ENCODE measurements at places on chromosomes 2 and 18. TPM values are rescaled to one million over a fixed set of nuclear protein-coding genes. Genes with fewer than 3 reads are reported as not detected.

Gene DLGAP1
- total RNA-seq: 0.32 TPM

GRCh38 chr2:46298272-46298521 is 990 bp downstream of the EPAS1 start:
- H3K4me1 ChIP-seq: peaks cover 26% of the 10 kb centered on the region
- DNase-seq: no peak
- no peaks in the 10 kb centered on the region for H3K36me3 ChIP-seq

Gene ABHD1
- total RNA-seq: 1.5 TPM

Gene CD8A
- total RNA-seq: 2.0 TPM

- H3K4me3 ChIP-seq: peak overlapping the region; percentile 96
- H3K27me3 ChIP-seq: no peaks in the 10 kb centered on the region
- H3K4me1 ChIP-seq: peaks cover 29% of the 10 kb centered on the region
- no peaks in the 10 kb centered on the region for H3K36me3 ChIP-seq
Measured at GRCh38 chr2:230412846-230413245, 3.2 kb upstream of the SP100 start.

DNA sequence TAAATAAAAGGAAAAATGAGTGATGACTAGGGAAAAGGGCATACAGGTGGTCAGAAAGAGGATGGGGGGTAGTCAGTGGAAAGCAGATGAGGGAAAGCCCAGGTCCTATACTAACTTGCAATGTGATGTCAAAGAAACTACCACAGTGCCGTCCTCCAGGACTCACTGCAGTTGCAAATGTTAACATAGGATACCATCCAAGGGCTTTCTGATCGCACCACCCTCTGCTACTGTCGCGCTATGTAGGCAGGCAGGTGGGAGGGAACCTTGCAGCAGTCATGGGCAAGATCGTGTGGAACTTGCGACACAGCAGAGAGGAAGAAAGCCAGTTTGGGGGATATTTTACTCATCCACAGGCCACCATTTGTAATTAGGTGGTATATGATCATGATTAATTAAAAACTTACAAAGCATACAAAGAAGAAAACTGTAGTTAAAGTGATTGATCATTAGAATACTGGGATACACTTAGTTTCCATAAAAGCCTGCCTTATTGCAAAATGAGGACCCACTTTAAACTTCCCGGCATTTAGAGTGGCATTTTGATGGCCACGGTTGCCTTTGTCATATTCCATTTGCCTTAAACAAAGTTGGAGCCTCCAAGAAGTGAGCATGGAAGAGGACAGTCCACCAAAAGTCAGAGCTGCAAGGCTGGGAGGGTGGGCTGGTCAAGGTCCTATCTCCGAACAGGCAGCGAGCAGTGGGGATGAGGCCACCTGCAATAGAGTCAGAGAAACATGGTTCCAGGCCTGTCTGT is 8.5 kb upstream of the ROCK2 start:
- H3K27me3 ChIP-seq: no peaks in the 10 kb centered on the region
- no peak overlapping the region for H3K27ac ChIP-seq
- H3K4me3 ChIP-seq: no peak overlapping the region
- H3K36me3 ChIP-seq: no peaks in the 10 kb centered on the region
- no peak for DNase-seq

GRCh38 chr2:218802386-218802994 is 20.5 kb downstream of the CYP27A1 start:
- no peaks in the 10 kb centered on the region for H3K27me3 ChIP-seq
- H3K4me1 ChIP-seq: no peaks in the 10 kb centered on the region
- H3K27ac ChIP-seq: no peak overlapping the region

GRCh38 chr18:39951142-39951720 is 2003.8 kb upstream of the PIK3C3 start:
- H3K27me3 ChIP-seq: no peaks in the 10 kb centered on the region
- no peak overlapping the region for H3K27ac ChIP-seq

DNA sequence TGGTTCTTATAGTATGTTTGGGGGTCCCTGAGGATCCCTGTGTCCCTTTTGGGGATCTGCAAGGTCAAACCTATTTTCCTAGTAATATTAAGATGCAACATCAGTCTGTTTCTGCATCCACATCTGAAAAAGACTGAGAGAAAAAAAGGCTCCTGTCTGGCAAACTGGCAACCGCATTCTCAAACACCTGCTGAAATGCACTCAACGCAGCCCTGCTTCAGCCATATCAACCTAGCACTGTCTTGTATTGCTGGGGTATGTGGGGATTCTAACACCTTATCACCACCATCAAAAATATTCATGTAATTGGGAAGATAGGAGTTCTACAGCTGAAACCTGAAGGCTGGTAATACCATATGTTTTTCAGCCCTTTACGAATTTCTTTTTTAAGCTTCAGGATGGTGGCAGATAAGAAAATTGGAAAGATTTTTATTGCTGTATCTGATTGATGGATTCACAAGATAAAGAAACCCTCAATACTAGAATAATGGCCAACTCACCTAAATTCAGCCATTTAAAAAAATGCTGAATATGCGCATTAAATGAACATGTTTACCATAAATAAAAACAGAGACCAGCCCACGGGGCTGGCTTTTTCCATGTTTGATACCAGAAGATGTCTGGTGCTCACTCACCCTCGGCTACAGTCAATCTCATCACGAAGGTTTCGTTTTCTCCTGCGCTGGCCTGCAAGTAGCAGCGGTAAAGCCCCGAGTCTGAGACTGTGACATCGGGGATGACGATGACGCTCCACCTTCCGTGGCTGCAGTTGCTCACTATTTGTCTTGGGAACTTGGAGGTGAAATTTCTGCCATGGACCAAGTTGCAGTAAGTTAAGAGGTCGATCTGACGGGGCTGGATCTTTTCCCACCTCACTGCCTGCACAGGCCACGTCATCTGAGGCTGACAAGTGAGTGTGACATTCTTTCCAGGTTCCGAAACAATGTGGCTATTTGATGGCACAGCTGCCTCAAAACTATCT is 52.3 kb downstream of the CD226 start:
- H3K4me1 ChIP-seq: peaks cover 22% of the 10 kb centered on the region
- no peaks in the 10 kb centered on the region for H3K27me3 ChIP-seq
- no peak for DNase-seq
- H3K27ac ChIP-seq: no peak overlapping the region
- no peak overlapping the region for H3K4me3 ChIP-seq

Gene USP34
- 165 TPM for total RNA-seq

Gene SLC9A2
- total RNA-seq: not detected

Data from naive thymus-derived CD4-positive, alpha-beta T cell (primary cell).